ENCODE measurements at places on chromosomes 2 and 18.
A peak's percentile ranks its signal among the peaks of the same experiment; 100 is the strongest.

DNA sequence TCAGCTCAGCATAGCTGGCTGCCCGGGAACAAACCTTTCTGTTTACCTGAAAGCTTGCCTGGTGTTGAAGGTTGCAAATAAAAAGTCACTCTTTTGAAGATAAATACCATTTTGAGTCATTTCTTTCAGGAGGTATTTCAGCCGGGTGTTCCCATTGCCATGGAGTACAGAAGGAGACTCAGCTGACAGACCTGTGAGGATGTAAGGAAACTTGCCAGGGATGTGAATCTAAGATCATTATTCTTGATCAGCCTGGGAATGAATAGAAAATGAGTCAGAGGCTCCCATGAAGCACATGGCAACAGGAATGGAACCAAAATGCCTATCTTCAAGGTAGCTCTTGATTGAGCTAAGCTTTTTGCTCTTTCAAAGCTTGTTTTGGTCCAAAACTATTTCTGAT, 231.2 kb downstream of the CYRIA start:
- DNase-seq = no peak

- no peak for DNase-seq
Observed at GRCh38 chr2:217231212-217231611, 371.3 kb upstream of the TNP1 start.

DNA sequence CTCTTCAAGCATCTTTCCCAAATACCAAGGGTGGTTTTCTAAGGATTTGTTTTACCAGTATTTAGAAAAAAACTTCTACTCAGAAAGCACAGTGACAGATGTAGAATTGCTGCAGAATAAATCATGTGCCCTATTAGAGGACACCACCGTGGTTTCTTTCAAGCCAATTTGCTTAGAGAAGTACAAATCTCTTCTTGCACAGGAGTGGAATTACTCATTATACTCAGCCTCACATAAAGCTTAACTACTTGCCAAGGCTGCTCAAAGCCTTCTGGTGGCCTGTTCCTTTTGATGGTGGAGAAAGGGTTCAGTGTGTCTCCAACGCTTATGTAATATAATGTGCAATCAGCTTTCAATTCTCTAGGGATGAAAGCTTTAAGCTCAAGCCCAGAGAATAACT, 66.5 kb upstream of the CTNNA2 start:
- no peak for DNase-seq

- DNase-seq = no peak
Observed at GRCh38 chr2:238582159-238582558, 155.4 kb downstream of the ASB1 start.

DNA sequence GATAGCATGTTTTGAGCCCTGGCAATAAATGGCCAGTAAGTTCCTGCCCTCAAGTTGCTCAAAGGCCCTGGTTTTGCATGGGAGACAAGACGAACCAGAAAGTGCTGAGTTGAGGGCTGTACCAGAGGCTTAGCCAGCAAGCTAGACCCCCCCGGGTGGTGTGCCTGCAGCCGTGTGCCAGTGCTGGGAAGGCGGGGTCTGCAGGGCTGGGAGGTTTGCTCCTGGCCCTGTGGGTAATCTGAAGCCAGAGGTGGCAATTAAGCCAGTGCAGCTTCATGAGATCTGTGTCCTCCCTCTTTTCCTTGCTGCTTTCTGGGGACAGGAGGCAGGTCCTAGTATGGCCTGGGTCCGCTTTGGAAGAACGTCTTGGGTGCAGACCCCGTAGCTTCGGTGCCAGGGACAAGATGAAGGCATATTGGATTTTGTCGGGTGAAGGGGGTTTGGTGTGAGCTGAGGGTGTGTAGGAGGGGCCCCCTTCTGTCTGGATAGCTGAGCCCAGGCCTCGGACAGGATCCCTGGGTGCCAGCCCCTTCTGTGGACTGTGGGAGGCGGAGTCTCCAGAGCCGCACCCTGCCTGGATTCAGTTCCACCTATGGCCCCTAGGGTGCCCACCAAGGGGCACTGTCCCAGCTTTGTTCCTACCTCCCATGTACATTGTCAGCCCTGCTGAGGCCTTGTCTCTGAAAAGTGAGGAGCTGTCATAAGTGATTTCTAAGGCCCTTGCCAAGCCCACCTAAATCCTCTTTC, 15.6 kb downstream of the ATOH8 start:
- DNase-seq = no peak

GRCh38 chr18:4789506-4789905, 334.4 kb upstream of the DLGAP1 start:
- no peak for DNase-seq

DNA sequence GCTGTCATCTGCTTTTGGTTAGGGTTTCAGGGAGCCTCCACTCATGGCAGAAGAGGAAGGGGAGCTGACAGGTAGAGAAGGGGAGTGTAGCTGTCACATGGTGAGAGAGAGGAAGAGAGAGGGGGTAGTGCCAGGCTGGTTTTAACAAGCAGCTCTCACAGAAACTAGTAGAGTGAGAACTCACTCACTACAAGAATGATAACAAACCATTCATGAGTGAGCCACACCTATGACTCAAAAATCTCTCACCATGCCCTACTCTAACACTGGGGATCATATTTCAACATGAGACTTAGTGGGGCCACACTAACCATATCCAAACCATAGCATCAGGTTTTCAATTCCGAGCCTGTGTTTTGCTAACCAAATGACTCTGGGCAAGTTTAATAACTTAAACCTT, 274.9 kb upstream of the VWC2L start:
- DNase-seq = no peak

DNA sequence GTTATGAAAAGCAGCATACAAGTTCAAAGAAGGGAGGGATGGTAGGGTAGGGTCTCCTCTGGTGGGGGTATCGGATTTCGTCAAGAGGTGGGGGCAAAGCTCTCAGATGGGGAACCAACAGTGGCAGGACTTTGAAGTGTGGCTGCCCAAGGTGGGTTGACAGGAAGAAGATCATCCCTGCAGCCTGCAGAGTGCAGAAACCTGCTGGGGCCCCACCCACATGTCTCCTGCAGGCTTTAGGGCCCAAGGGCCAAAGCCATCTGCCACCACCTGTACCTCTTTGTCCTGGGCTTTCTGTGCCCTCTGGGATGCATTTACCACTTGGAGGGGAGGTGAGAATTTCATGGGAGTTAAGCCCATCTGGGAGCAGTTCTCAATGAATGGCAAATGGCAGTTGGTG, 42.7 kb downstream of the KCNF1 start:
- DNase-seq = no peak

- no peak for DNase-seq
Observed at GRCh38 chr2:177537636-177538035, 145.1 kb downstream of the AGPS start.

DNA sequence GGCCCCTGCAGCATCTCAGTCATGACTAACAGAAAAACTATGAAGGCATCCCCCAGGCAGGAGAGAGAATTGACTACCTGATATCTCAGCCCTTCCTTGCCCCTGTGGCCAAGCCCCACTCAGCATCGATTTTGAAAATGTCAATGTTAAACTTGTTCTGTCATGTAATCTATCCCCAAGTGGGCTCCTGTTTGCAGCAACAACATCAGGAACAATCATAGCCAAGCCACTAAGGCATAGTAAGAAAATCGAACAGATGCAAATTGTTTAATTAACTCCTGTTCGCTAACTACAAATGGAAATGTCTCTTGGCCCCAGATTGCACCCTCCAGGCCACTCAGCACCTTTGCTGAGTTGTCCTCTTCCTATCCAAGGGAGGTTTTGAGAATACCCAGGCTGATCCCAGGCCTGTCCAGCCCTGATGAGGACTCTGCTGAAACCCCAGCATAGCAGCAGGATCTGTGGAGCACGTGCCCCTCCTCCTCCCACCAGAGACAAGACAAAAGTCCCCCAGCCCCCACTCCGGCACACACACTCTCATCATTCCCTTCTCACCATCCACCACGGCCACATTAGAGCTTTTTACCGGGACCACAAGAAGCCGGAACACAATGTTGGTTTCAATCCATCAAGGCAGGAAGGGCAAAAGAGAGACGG, 150.1 kb downstream of the TNS1 start:
- no peak for DNase-seq

GRCh38 chr2:239583171-239583878, 182.5 kb upstream of the HDAC4 start:
- no peak for DNase-seq

DNA sequence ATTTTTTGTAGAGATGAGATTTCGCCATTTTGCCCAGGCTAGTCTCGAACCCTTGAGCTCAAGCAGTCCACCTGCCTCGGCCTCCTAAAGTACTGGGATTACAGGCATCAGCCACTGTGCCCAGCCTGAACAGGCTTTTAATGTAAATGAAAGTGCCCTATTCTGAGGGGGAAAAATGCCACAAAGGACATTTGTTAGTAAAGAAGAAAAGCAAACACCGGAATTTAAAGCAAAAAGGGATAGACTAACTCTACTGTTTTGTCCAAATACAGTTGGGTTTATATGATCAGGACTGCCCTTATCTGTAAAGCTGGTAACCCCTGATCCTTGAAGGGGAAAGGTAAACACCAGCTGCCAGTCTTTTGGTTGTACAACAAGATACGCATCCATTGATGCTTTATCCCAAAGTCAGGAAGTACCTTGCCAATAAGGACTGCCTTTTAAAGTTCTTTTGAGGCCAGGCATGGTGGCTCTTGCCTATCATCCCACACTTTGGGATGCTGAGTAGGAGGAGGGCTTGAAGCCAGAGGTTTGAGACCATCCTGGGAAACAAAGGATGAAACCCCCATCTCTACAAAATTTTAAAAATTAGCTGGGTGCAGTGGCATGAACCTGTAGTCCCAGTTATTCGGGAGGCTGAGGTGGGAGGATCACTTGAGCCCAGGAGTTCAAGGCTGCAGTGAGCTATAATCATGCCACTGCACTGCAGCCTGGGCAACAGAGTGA, 13.1 kb downstream of the CLEC4F start:
- no peak for DNase-seq

- peak; percentile 27 for DNase-seq
Observed at GRCh38 chr2:40554665-40555294, 102.9 kb upstream of the SLC8A1 start.

DNA sequence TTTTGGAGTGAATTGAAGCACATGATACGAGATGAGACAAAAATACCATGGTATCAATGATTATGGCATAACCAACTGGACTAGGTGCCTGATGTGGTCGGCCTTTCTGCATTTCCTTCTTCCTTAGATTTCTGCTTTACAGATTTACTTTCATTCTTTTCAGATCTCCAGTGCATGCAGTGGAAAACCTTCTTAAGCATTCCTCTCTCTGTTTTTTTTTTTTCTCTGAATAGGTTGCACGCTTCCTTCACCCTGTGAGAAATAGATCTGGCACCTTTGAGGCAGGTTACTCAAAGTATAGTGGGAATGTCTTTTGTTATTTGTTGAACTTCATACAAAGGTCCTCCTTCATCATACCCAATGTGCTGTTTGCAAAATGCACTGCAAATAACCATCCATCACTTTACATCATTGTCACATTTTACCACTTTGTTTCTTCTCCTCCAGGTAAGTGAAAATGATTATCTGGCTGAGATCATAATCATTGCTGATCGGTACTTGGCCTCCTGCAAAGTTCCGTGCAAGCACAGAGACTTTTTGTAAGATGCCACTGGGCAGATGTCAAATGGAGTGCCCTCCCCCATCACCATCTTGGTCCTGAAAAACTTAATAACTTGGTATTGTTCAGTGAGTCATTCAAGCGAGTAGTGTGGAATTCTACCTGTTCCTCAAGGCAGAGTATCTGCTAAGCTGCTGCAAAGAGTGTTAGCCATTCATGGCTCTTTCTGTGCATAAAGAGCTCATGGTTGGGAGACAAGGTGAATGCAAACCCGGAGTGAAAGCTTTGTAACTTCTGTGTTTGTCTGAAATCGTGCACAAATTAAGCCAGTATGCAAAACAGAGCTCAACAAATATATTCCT, 30.0 kb upstream of the KLHL14 start:
- DNase-seq = no peak

DNA sequence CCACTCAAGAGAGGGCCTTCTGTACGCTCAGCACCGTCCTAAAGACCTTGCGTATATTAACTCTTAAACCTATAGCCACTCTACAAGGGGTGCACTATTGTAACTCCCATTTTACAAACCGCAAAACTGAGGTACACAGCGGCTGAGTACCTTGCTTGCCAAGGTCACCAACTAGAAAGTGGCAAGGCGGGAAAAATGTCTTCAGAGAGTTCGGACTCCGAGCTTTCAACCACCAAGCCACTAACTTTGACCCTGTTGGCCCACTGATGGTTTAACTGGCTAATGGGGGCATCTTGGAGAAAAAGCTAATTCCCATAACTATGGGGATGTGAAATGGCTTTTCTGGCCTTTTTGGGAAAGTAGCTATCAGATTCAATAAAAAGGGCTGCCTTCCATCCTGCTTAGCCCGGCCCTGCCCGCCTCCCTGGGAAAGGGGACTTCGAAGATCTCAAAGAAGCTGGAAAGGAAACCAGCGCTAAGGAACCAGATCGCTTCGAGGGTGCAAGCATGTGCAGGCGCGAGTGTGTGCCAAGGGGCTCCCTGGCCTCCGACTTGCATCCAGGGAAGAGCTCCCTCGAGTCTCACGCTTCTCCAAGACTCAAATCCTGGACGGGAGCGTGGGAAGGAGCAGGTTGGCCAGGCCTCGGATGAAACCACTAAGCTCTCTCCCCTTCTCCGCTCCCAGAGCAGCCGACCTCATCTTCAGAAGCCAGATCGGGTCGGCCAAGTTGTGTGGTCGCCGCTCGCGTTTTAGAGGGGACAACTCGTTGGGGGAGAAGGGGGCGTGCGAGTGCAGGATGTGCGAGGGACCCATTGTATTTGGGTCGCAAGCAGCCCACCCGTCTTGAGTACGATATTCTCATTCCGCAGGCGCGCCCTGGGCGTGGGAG, 2.2 kb upstream of the SP5 start:
- no peak for DNase-seq

DNA sequence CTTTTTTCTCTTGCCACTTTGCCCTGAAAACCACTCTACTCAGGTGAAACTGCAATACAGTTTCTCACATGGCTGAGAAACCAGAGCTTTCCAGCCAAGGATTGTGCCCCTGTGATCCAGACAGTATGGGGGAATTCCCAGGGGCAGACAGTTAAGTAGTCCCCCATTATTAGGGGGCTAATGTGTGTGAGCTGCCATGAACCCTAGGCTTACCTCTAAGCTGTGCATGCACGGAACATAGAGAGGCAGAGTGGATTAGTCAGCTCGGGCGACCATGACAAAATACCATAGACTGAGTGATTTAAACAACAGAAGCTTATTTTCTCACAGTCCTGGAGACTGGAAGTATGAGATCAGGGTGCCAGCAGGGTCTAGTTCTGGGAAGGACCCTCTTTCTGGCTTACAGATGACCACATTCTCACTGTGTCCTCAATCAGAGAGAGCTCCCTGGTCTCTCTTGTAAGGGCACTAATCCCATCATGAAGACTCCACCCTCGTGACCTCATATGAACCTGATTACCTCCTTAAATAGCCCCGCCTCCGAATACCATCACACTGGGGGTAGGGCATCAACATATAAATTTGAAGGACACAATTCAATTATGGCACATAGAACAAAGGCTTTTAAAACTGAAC, 215.1 kb downstream of the EIPR1 start:
- no peak for DNase-seq
